GOT3 (cell line): ENCODE measurements at places on chromosomes 7 and 10.
A peak's percentile ranks its signal among the peaks of the same experiment; 100 is the strongest.

DNA sequence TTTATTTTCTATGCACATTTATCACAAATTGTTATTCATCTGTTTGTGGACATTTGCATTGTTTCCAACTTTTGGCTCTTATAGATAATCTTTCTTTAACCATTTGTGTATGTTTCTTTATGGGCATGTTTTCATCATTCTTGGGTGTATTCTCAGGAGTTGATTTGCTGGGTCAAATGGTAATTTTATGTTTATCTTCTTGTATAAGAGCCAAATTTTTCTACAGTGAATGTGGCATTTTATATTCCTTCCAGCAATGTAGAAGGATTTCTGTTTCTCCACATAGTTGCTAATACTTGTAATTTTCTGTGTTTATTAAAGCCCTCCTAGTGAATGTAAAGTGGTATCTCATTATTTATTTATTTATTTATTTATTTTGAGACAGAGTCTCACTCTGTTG, 21.8 kb downstream of the CYP2C19 start:
- DNase-seq = no peak

DNA sequence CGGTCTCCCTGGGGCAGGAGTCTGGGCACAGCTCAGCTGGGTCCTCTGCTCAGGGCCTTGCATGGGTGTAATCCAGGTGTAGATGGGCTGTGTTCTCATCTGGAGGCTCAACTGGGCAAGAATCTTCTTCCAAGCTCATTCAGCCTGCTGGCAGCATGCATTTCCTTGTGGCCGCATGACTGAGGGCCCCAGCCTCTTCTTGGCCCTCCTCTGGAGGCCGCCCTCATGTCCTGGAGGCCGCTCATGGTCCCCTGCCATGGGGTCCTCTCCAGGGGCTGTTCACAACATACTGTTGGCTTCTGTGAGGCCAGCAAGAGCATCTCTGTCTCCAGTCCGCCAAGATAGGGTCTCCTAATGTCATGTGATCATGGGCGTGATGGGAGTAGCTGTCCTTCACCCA, 437.5 kb upstream of the FOXK1 start:
- no peak for DNase-seq

GRCh38 chr7:32564542-32564941, 69.3 kb downstream of the AVL9 start:
- no peak for DNase-seq

DNA sequence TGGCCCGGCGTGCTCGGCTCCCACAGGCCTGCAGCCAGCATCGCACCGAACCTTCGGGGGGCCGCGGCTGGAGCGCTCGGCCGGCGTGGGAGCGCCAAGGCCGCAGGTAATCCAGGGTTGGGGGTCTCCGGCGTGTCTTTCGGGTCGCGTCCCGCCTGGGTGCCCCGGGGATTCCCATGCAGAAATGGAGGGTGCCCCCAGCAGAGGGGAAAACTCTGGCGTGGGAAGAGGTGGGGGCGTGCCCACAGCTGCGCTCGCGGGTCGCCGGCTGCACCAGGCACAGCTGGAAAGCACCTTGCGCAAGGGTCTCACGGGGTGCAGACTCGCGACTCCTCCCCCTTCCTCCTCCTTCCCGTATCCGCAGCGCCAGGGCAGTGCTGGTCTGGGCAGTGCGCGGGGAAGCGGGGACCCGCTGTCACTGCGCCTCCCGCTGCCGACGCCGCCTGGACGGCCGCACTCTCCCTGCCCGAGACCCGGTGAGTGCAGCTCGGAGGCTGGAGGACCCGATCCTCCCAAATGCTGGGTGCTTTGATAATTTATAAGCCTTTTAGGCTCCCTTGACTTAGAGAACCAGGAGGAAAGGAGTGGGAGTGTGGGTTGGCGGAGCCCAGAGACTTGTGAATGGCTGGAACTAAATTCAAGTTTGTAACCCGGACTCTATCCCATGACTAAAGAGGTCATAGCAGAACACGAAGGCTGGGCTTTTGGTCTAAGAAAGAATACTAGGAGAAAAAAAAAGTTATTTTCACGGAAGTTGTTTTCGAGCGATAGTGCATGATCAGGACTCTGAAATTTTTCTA, 489 bp downstream of the MAP3K8 start:
- peak; percentile 66 for DNase-seq

- DNase-seq = no peak
These were observed 1.5 kb upstream of the MYL10 start for GRCh38 chr7:101630591-101630990.

DNA sequence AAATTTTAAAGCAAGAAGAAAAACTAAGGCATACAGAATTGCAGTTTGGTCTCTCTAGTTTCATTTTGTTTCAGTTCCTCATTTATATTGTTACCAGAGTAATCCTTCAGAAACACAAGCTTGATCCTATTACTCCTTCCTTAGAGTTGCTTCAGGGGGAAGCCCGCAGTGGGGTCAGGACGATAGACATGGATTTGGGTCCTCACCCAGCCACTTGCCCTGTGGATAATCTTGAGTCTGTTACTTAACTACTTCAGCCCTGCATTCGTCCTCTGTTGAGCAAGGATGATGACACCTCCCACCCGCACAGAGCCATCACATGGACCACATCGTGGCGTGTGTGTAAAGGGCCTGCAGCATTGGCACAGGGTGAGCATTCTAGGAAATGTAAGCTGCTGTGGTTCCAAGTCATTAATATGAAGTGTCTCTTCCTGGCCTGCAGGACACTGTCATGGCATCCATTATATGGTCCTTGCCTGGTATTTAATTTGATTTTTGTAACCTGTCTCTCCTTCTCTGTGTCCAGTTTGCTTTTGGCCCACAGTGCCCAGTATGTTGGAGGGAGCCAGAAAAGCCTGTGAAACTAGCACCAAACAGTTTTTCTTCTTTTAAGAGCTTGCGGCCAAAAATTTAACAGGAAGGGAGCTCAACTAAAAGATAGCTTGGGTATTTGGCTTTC, 111.2 kb downstream of the EEPD1 start:
- no peak for DNase-seq

DNA sequence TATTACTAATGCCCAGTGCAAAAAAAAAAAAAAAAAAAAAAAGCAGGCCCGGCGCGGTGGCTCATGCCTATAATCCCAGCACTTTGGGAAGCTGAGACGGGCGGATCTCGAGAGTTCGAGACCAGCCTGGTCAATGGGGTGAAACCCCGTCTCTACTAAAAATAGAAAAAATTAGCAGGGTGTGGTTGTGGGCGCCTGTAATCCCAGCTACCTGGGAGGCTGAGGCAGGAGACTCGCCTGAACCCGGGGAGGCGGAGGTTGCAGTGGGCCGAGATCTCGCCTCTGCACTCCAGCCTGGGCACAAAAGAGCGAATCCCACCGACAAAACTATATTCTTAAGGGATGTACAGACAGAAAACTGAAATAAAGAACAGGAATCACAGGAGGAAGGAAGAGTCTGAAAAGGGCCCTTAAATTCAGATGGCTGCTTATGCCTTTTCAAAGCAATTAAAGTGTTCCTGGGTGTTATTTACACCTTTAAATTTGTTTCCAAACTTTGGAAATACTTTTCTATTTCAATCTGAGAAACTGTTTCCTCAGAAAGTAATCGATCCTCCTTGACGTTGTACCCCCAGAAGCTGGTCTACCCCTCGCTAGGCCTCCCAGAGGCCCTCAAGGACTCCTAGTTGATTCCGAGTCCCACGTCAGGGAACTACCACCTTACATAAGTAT, 2.0 kb upstream of the KMT2E start:
- DNase-seq = no peak

- peak; percentile 76 for DNase-seq
These were observed at the start of gene CALD1 for GRCh38 chr7:134778941-134779740. Gene CALD1 (plus strand): TSS chr7:134779634. CDS start chr7:134867734, 88,100 bp downstream.

DNA sequence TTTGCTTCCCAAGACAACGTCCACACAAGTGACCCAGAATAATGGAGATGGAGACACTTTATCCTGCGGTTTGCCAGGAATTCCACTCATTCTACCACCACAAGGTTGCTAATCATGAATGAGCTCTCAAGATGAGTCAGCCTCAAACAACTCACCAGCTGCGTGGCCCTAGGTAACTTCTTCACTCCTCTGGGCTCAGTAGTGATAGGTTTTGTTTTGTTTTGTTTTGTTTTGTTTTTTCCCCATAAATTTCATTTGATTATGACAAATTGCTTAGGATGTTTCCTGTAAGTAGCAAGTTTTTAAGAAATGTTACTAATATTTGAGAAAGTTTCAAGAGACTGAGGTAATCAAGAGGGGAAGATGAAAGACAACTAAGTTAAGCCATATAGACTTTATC, 286.8 kb downstream of the PARD3 start:
- DNase-seq = no peak

DNA sequence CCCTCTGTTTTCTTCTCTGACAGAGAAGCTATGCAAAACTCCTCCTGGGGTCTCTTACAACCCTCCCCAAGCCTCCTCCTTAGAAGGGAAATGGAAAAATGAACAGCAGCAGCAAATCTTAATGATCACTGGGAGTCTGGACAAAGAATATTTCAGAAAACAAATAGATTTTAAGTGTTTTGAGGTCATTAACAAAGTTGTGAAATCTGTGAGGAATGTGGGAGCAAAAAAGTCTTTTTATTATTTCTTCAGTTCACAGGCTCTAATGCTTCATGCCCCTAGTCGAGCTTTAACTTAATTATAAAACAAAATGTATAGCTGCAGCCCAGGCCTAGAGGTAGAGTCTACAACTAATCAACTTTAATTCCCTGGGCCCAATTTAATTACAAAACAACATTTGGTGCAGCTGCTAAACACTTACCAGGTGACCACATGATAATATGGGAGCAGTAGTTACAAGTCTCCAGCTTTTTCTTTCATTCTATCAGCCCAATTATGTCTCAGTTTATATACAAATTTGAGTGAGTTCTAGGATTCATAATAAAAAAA, 293.2 kb downstream of the THSD7A start:
- no peak for DNase-seq

DNA sequence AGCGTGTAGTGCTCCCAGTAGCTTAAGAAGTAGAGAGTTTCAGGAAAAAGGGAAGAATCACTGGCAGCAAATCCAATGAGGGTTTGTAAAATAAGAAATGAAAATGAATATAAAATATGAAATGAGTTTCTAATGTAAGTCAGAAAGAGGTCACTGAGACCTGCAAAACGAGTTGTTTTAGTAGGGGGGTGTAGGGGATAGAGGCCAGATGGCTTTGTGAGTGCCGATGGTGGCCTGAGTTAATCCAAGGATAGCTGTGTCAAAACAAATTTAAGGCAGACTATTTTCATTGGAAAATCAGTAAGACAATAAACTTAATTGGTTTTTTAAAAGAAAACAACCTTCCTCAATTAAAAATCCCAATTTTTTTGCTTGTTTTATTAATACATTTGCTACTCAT, 745 bp upstream of the ASB15 start:
- no peak for DNase-seq

DNA sequence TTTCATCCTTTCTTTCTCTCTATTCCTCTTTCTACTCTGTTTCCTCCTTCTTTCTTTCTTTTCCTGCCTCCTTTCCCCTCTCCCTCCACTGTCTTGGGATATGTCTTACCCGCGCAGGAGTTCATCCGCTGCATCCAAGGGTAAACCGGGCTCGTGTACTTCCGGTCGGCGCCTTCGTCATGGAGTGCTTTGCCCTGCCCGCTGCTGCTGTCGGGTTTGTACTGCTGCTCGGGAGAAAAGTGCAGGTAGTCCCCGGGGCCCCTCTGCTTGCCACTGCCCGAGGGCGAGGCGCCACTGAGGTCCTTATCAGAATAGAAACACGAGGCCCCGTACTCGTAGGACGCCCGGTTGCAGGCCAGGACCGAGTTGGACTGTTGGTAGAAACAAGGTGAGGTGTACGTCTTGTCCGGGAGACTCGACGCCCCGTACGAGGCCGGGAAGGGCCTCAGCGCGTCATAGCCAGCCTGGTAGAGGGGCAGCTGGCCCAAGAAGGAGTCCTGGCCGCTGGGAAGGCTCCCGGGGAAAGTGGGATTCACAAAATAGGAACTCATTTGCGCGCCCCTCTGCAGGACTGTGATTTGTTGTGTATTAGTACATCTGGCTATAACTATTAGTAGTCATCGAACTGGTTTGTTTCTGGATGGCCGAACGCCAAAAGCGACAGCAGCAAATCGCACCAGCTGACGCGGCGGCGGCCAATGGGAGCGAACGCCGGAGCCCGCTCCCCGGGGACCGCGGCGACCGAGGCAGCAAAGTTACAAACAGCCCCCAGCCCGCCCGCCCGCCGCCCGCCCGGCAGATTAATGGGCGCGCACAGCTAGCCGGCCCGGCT, at the start of gene HOXA6:
Gene HOXA6 (minus strand): TSS at position 576 of the 832 bp plus-strand sequence. CDS start 25 bp downstream, at position 551.
- no peak for DNase-seq

GRCh38 chr7:127578711-127579275, 6.6 kb downstream of the GCC1 start:
- no peak for DNase-seq

DNA sequence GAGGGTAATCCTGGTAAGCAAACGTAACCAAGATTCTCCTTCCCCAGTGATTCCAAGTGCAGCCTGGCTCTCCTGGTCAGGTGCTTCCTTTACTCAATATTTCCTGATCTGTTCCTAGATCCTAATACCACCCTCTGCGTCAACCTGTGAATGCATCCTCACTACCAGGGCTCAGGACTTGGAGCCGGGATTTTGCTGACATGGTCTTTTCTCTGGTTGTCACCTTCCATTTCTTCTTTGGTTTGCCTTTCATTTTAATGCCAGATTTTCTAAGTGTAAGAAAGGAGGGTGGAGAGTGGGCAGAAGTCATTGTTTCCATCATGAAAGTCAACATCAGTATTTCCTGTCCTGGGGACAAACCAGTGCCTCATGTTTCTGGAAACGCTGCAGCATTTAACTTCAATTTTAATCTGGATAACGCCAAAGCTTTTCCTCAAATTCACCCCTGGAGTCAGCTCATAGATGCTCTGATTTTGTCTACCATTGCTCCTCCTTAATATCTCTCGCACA, 210.4 kb upstream of the ZNF32 start:
- DNase-seq = no peak

DNA sequence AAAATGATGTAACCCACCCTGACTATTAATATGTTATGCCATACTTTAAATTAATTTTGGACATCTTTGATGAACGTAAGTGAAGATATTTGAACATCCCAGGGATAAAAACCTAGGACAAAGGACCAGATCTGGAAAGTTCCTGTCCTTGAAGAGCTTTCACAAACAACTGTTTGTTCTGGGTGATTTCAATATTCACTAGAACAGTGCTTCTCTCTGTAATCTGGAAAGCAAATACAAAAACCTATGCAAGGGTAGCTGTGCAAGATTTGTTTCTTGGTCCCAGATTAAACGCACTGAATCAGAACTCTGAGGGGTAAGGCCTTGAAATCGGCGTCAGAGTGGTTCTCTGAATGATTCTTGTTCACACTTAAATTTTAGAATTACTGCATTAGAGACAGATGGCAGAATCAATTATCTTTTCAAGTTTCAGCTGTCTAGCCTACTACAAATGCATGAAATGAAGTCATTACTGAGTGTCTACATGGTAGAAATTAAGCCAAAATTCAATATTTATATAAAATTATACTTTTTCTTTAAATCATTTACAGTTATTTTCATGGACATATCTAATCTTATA, 69.6 kb upstream of the CSTF2T start:
- no peak for DNase-seq

- DNase-seq = no peak
These were observed 71.4 kb upstream of the SH2B2 start for GRCh38 chr7:102215256-102215655.

- no peak for DNase-seq
These were observed 98.3 kb downstream of the GLI3 start for GRCh38 chr7:42138691-42139090.

- DNase-seq = no peak
These were observed 13.2 kb upstream of the AOC1 start for GRCh38 chr7:150838965-150839650.
